Activated T-helper 1 cell treated with anti-CD3 and anti-CD28 coated beads, Interleukin-2, amount 50 U/mL, for 16 hours (primary cell): ENCODE measurements at places on chromosomes 16 and 17.

DNA sequence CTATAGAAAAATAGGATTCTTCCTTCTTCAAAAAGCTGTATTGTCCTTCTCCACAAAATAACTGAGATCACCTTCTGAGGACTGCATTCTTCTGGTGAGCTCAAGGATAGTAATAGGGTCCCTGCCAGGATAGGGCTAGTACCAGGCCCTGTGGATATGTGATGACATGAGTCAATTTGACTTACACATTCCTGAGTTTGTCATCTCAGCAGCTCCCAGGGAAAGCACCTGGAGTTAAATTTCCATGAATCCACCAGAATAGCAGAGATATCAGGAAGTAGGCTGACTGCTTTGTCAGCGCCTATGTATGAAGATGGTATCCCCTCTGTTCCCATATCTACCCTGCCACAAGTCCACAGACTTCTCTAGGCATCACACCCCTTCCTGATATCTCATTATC, 225.8 kb downstream of the PMP22 start:
- DNase-seq: no peak

DNA sequence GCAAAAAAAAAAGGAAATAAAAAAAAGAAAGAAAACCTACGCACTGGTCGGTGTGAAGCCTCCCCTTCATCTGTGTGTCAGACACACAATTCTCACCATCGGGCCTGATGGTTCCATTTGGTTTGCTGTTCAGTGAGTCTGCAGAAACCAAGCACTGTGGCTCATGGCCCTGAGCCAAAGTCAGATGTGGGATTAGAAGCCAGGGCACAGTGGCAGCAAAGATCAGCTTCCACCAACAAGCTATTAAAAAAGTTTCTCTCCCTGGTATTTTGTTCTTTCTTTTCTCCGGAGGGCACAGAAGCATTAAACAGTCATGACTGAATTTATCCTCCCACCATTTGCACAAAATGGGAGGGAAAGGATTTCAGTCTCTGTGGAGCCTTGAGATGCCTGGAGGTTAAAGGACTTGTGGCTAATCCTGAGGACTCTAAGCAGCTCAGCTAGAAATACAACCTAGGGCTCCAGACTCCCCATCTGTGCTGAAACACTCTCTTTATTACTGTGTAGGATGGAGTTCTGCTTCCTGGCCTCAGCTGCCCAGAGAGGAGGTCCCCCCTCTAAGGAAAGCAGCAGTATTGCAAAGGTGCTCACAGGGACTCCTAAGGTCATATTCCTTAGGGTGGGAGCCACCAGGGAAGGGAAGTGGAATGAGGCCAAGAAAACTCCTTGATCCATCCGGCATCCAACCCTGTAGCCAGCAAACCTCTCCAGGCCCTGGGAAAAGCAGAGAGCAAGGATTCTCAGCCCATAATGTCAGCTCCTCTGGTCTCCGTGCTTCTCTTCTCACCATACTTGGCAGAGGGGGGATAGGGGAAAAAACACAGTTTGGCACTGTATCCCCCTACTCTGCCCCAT, 28.2 kb downstream of the SLC39A11 start:
- DNase-seq: no peak

DNA sequence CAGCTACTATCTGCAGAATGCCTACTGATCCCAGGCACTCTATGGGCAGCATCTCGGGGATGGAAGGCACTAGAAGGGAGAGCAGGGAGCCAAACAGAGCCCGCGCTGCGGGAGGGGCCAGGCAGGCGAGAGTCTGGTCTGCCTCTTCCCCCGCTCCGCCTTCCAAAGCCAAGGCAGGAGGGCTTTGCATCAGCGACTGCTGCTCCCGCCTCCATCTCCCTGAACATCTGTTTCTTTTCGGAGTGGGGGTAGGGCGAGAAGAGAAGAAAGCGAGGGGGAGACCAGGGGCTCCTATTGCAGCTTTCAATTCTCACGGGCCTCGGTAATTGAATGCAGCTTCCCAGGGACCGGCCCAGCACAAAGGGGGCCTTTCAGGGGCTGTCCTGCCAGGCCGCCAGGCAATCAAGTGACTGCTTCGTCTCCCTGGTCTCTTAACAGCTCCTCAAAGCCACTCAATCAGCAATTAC, 31.4 kb upstream of the CDC42EP4 start:
- no peak for DNase-seq

GRCh38 chr17:81428948-81429774, 33.9 kb downstream of the BAHCC1 start:
- DNase-seq: no peak

GRCh38 chr16:11835309-11835708, 16.0 kb downstream of the RSL1D1 start:
- DNase-seq: no peak

DNA sequence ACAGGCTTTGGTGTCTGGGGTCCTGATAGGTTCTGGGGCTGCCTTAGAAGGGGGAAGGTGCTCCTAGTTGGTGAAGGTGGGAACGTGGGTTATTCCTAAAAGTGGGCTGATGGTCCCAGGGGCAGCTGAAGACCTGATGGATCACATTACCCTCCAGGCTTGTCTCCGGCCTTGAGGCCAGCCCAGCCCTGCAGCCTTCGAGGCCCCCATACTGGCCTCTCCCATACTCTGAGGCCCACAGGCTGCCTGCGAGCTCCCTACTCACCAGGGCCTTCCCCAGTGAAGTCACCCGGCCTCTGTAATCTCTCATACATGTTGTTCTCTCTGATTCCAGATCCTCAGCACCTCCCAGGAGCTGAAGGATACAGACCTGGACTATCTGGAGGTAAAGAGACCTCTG, 2.7 kb downstream of the RNF112 start:
- no peak for DNase-seq

- no peak for DNase-seq
Observed at GRCh38 chr16:58709333-58709732, 24.8 kb upstream of the SLC38A7 start.

GRCh38 chr17:2064980-2065785, 10.3 kb downstream of the HIC1 start:
- DNase-seq: peak; percentile 47

DNA sequence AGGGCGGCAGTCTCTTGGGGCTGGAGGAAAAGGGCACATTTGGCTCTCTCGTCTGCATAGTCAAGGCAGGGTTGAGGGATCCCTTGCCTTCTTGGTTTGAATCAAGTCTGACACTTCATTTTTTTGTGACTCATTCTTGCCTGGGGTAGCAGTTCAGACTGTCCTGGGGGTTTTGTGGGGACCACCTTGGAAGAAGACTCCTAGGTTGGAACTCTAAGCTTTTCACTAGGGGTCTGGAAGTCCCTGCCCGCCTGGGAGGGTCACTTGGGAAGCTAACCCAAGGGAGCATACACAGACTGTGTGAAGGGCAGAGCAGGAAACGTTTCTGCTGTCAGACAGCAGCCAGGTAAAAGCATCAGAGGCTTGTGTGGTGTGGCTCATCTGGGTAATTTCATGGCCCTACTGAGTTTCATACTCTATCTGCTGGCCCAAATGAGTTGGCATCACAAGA, 11.3 kb downstream of the YPEL2 start:
- DNase-seq: no peak

DNA sequence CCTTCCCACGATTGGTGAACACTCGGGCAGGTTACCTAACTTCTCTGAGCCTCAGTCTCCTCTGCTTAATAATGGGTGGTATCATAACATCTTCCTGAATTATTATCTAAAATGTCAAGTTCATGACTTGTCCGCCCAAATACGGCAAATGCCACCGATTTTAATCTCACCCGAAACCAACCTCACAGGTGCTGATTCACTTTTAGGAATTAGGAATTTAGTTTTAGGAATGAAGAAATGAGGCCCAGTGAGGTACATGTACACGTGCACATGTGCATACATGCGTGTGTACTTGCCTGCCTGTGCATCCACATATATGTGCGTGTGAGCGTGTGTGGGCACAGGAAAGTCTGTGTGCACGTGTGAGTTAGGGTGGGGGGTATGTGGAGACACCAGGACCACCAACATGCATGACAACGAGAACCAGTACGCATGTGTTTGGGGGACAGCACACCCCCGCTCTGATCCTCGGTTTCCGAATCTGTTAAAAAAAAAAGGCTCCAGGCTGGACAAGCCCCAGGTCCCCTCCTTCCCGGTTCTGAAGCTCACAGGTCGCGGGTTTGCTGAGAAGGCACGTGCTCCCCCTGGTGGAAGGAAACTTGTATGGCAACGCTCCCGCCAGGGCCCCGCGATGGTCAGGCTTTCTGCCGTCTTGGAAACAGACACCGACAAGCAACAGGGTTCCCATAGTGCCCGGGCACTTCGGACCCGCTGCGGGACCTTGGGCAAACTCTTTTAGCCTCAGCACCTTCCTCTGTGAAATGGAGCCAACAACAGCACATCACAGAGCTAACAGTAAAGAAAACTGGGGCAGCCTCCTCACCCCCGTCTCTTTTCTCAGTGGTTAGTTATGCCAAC, 219.2 kb downstream of the RBFOX3 start:
- DNase-seq: peak; percentile 50

- DNase-seq: no peak
Observed at GRCh38 chr16:1972490-1972877, 631 bp downstream of the TBL3 start.

DNA sequence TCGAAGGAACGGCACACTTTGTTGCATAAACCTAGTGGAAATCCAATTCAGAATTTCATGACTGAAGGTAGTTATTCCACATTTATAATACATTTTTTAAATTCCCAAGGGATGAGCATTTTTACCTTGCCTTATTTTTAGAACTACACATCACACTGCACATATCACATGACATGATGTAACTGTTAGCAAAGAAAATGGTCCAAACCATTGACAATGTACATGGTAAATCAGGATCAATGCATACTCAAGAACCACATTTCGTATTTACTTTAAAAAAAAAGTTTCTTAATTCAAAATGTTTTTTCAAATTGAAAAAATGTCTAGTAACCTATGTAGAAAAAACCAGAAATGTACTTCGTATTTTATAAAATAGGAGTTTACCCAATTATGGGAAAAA, 2.5 kb downstream of the KANSL1 start:
- DNase-seq: no peak

DNA sequence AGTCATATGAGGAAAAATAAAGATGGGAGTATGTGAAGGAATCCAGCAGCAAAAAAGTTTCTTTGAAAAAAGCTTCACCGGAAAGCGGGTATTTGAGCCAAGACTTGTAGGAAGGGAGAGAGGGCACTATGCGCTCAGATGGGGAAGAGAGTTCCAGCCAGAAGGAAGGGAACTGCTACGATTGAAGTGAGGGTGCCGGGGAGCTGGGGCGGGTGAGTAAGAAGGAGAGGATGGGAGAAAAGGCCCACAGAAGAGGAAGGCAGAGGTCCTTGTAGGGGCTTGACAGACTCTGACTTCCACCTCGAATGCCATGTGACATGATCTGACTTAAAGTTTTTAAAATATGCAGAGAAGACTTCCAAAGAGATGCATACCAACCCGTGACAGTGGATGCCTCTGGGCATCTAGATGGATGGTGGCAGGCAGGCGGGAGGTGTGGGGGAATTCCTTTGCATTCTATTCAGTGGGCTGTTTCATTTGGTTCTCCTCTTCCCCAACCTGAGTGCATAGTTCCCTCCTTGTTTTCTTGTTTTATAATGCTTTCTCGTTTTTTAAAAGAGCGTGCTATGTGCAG, 44.9 kb downstream of the CDRT4 start:
- DNase-seq: no peak

GRCh38 chr16:48430890-48431289, 45.7 kb upstream of the SIAH1 start:
- DNase-seq: no peak

GRCh38 chr16:9338510-9338909, 247.1 kb downstream of the HAPSTR1 start:
- DNase-seq: no peak

- DNase-seq: no peak
Observed at GRCh38 chr16:72876221-72876620, 171.7 kb downstream of the ZFHX3 start.

DNA sequence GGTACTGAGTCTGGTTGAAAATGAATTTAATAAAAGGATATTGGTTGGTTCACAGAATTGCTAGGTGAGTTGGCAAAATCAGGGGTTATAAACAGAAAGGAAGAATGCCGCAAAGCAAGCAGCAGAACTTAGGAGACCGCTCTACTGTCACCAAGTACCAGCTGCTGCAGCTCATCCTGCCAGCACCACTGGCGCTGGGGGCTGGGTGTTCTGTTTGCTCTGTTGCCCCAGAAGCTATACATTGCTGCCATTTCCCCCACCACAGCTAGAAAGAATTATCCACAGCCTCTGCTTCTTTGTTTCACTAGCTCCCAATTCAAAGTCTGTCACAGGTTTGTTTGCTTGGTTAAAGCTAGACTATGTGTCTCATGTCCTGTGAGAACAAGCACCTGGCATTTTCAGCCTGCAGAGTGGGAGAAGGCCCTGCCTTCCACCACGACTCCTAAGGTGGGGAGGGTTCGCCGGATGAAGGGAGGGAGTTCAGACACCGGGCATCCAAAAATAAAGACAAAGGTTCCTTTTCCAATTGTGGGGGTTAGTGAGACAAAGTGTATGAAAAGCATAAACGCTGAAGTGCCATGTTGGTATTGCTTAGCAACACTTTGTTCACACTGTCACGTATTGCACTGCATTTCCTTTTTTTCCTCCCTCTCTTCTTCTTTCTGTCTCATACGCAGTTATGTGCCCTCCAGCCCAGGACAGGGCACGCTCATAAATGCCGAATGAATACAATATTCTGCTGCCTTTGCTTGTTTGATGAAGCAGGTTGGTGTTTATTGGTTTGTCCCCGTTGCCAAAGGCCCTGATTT, 9.6 kb upstream of the CPD start:
- no peak for DNase-seq

GRCh38 chr16:10580883-10581247, 467 bp upstream of the EMP2 start:
- no peak for DNase-seq

DNA sequence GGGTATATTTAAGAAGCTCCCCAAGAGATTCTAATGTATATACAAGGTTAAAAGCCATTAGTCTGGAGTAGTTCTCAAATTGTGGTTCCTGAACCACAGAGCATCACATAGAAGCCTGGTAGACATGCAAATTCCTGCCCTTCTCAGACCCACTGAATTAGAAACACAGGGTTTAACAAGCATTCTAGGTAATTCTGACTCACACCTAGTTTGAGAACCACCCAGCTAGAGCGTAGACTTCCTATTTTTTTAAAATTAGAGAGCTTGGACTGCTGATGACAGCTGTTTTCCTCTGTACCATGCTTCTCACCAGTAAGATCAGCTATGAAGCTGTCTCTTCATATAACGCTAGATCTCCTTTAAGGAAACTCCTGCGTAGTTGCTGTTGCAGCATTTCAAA, 50.6 kb downstream of the HS3ST3B1 start:
- DNase-seq: no peak

- DNase-seq: no peak
Observed at GRCh38 chr16:56204816-56205215, 13.5 kb downstream of the GNAO1 start.

DNA sequence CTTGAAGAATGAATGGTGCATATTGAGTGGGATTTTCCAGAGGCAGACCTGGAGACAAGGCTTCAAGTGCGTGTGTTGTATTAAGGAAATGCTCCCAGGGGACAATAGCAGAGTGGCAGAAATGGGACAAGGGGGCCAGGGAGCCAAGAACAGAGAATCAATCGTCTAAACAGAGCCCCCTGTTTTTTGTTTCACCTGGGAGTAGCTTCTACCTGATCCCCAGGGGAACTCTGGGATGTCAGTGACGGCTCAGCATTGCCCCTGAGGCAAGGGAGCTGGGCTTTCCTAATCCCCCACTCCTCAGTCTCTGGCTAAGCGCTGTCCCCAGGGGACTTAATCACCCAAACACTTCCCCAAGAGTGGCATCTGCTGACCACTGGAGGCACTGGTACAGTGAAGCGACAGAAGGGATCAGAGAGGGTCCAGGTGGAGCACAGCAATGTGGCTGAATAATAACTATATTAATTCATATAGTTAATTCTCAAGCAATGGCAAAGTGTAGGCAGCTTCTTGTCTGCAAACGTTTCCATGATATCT, 35.7 kb upstream of the C16orf78 start:
- no peak for DNase-seq

GRCh38 chr17:7929158-7930023, at the start of gene KCNAB3:
Gene KCNAB3, minus strand, starts transcription at chr17:7929856. Its CDS starts 421 bp downstream, at chr17:7929435.
- no peak for DNase-seq
